Activated T-cell treated with anti-CD3 and anti-CD28 coated beads for 1 hour (primary cell): ENCODE measurements at places on chromosomes 6 and 20.

DNA sequence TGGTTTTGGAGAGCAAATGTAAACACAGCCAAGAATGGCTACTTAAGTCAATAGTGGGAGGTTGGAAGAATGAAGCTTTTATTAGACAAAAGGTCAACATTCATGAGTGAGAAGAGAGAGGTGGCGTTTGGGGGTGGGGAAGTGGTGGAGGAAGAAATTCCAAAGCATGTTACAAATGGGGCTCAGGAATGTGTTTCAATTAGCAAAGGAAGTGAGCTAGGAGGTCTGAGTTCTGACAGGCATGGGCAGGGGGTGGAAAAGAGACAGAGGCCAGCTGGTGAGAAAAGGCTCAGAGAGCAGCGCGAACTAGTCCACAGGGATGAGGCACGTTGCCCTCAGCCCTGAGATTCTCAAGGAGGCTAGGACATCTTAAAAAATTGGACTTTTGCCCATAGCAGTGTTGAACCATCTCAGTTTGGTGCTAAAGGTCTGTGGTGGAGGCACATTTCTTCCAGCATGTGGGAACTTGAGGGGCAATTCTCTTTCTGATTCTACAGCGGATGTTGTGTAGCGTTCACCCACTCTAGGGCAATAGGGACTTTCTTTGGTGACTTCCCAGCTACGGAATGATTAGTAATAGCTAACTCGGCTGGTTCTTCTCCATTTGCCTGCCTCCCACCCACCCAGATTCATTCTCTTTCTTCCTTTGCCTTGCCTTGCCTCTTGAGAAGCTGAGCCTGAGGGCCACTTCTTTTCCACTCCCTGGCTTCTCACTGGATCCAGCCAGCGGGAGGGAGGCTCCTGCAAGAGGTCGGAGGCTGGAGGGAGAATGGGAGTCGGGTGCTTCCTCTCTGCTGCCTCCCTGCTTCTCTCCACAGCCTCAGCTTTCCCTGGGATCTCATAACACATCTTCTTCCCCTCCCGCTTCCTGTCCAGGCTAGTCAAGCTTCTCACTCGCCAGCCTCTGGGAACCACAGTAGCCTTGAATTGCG is 45.1 kb upstream of the NEDD9 start:
- DNase-seq: no peak

DNA sequence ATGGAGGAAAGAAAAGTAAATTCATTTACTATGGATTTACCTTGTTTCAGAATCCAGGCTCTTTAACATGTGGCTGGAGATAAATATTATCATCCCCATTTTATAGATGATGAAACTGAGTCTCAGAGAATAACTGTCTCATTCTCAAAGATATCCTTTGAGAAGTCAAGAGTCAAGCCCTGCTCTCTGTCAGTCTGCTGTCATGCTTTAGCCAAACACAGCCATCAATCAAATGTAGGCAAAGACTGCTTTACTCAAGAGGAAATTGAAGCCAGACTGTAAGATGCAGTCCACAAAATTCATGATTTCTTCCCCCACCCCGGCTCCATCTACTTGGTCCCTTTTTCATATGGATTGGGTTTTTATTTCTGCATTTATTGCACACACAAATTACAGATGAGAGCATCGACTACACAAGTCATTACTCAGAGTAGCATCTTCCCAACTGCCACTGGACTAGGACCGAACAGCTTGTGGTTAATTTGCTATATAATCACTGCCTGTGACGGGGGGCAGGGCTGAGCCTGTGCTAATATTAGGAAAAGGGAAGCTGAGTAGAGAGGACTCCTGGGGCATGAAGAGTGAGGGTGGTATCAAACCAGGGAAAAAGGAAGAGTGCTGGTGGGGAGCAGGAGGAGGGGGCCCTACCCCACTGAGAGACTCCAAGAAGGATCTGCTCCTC is 102.7 kb upstream of the TOP1 start:
- no peak for DNase-seq

GRCh38 chr6:143221698-143222097 is 161.0 kb downstream of the AIG1 start:
- DNase-seq: no peak

DNA sequence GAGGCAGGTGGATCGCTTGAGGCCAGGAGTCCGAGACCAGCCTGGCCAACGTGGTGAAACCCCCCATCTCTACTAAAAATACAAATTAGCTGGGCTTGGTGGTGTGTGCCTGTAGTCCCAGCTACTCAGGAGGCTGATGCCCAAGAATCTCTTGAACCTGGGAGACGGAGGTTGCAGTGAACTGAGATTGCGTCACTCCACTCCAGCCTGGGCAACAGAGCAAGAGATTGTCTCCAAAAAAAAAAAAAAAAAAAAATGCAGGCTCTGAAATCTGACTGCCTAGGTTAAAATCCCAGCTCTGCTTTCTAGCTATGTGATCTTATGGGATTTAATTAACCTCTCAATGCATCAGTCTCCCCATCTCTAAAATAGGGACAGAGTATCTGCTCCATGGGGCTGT is 3.3 kb upstream of the TMEM217 start:
- no peak for DNase-seq

- peak; percentile 56 for DNase-seq
These were observed at the start of gene MYBL2 for GRCh38 chr20:43666376-43667328. MYBL2 (plus strand) TSS chr20:43667114; CDS start chr20:43667284, 170 bp downstream.

- DNase-seq: no peak
These were observed 133.0 kb downstream of the SULF2 start for GRCh38 chr20:47652301-47652700.

GRCh38 chr6:2733324-2733723 is 17.4 kb downstream of the MYLK4 start:
- DNase-seq: no peak

- DNase-seq: no peak
These were observed 151.7 kb downstream of the TMEM200A start for GRCh38 chr6:130517444-130517931.

DNA sequence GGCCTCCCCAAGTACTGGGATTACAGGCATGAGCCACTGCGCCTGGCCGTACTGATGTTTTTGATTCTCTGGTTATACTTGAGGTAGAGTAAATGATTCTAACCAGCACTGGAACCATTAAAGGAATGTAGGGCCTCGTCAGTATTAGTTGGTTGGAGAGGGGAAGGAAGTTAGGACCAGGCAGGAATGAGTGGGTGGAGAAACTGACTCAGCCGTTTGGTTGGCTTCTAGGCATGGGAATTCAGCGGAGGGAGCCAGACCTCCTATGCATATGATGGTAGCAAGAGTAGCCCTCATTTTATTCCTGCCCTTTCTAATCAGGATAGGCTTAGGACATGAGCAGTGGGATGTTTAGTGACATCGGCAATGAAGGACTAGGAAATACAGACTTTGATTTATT is 19.0 kb upstream of the SERINC3 start:
- no peak for DNase-seq

GRCh38 chr6:125302840-125303511 is 1.2 kb upstream of the HDDC2 start:
- DNase-seq: no peak

DNA sequence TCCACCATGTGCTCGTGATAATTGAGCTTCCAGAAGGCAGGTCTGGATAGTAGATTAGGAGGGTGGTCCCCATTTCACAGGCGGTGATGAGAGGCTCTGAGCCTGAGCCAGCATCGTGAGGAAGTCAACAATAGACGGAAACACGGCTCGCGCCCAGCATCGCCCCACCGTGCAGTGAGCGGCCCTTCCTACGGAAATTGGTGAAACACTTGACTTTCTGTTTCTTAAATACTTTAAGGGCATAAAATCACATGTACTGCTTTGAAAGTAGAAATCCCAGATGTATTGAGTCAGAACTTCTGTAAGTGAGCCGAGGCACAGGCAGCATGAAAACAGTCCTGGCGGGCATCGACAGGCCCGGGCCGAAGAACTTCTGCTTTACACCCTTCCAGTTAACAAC is 4.3 kb upstream of the KIF25 start:
- no peak for DNase-seq

GRCh38 chr6:107330168-107330567 is 129.2 kb downstream of the PDSS2 start:
- no peak for DNase-seq

- no peak for DNase-seq
These were observed 1.2 kb upstream of the GUCA1A start for GRCh38 chr6:42171813-42172581.

GRCh38 chr6:69784595-69785377 is 12.0 kb downstream of the LMBRD1 start:
- DNase-seq: no peak

- no peak for DNase-seq
These were observed 105.5 kb downstream of the AGPAT4 start for GRCh38 chr6:161168281-161168891.

- DNase-seq: no peak
These were observed 50.0 kb upstream of the RNGTT start for GRCh38 chr6:89013438-89013837.

GRCh38 chr6:109170333-109170732 is 75.0 kb downstream of the CEP57L1 start:
- DNase-seq: no peak

DNA sequence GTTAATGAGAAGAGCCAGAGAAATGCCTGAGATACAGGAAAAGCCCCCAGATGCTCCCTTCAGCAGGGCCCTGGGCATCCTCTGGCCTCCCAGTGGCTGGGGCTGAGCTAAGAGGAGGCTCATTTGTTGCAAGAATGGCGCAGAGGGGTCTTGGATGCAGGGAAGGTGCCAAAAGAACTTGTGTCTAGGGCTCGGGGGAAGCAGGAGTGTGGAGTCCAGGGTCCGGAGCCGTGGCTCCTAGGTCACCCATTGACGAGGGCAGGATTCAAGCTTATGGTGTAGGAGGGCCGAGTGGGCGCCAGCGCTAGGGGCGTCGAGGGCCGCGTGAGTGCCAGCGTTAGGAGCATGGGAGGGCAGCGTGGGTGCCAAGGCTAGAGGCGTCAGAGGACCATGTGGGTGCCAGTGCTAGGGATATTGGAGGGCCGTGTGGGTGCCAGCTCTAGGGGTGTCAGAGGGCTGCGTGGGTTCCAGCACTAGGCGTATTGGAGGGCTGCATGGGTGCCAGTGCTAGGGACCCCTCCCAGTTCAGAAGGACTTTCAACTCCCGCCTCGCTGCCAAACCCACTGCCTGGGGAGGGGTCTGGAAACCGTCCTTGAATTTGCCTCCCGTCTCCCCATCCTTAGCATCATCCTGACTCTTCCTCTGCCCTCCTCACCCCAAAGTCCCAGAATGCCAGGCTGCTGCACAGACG is 250.5 kb upstream of the AFDN start:
- DNase-seq: no peak

GRCh38 chr6:30679765-30680535 is 6.5 kb downstream of the PPP1R18 start:
- no peak for DNase-seq

DNA sequence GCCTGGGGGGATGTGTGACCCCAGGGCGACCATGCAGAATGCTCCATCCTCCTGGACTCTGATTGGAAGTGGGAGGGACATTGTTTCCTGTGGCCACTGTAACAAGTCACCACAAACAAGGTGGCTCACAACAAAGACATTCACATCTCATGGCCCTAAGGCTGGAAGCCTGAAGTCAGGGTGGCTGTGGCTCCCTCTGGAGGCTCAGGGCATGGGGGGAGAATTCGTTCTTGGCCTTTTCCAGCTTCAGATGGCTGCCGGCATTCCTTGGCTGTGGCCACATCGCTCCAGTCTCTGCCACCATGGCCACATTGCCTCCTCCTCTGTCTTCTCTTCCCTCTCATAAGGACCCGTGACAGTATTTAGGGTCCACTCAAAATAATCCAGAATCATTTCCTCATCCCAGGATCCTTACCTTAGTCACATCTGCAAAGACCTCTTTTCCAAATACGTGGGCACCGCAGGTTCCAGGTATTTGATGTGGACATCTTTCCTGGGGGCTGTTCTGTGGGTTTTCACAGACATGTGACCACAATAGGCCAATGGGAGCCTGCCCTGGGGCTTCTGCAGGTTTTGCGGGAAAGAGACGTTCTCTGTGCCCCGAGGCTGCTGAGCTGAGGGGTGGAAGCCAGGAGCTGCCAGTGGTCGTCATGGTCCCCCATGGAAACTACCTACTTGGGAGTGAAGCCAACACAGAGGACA is 249.3 kb downstream of the PREX1 start:
- DNase-seq: no peak

DNA sequence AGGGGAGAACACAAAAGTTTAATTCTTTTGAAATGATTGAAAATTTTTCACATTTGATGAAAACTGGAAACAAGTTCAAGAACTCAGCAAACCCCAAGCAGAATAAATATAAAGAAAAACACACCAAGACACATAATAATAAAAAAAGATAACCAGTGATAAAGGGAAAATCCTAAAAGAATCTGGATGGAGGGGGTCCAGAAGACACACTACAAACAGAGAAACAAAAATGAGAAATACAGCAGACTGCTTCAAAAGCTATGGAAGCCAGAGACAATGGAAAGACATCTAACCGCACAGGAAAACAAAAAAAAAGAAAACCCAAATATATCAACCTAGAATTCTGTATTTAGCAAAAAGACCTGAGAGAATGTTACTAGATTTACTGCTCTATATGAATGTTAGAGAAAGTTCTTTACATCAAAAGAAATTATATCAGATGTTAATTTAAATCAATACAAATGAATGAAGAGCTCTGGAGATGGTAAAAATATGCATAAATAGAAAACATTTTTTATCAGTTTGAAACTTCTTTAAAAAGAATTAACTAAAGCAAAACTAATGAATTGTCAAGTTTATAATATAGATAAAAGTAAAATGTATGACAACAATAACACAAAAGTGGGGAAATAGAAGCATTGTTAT is 310.7 kb upstream of the PREP start:
- no peak for DNase-seq

GRCh38 chr6:17432356-17432755 is 39.0 kb downstream of the CAP2 start:
- DNase-seq: no peak

DNA sequence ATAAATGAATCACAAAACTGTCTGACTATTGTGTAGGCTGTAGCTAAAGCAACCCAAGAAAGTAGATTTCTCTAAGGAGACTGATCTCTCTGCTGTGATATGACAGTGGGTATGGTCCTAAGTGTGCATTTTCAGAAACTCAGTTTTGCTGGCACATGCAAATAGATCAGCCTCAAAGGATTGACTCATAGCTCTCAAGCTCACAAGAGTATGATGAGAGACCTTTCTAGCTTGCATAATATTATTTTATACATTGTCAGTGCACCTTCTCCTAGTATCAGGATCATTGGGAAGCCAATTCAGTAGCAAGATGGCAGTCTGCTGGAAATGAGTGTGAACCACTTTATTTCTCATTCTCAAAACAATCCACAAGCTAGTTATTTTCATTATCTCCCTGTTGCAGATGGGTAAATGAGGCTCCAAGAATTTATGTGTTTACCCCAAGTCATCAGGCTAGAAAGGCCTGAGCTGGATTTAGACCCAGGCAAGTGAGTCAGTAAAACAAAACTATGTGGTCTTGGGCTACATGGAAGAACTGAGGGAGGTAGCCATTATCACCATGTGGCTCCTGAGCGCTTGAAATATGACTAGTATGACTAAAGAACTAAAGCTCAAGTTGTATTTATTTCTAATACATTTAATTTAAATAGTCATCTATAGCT is 27.9 kb upstream of the PLCB4 start:
- no peak for DNase-seq

- no peak for DNase-seq
These were observed 1.1 kb downstream of the SYNJ2 start for GRCh38 chr6:157982563-157983405.
